ENCODE measurements at places on chromosomes 13 and 19.

DNA sequence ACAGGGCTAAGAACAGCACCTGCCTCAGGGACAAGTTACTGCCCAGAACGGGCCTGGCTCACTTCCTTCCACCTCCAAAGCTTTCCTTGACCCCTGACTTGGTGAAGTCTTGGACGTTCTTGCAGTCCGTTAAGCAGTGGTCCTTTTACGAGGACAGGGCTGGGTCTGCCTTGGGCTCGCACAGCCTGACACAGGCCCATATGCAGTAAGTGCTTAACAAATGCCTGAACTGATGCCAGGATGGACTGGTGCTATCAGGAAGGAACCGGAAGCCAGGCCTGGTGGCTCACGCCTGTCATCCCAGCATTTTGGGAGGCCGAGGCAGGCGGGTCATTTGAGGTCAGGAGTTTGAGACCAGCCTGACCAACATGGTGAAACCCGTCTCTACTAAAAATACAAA, 1.8 kb upstream of the PLK5 start:
- no peak for DNase-seq

GRCh38 chr19:45774765-45775164, 5.7 kb upstream of the SIX5 start:
- no peak for DNase-seq

DNA sequence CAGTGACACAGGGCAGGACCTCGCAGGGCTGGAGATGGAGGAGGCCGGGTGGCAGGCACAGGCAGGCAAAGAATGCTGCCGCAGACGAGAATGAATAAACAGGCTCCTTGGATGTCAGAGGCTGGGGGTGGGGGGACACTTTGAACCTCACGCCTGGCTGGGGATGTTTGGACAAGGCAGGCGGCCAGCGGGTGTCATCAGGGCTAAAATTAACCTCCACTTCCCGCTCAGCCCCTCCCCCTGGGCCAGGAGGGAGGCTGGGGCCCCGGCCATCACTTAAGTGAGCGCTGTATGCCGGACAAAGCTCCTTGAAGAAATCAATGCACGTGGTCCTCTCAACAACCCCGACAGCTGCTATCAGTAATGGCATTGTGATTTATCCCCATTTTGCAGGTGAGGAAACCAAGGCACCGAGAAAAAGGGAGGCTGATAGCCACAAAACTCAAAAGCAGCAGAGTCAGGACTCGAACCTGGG, 10.3 kb upstream of the FUT5 start:
- peak; percentile 62 for DNase-seq

- DNase-seq: no peak
These were observed 40.9 kb downstream of the ATP7B start for GRCh38 chr13:51970349-51970748.

DNA sequence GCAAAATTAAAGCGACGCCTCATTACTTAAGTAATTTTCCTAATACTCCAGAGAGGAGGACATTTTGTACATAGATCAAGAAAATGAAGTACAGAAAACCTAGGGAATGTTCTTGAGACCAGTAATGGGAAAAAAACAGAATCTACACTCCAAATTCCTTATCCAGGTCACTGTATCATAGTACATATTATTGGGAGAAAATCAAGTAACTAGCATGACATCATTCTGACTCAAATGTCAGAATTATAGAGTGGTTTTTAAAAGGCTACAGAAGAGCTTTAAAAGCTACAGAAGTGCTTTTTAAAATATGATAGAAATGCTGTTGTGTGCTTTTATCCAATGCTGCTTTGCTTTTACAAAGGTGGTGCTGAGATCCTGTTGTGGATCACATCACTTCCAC, 86.3 kb upstream of the SLC15A1 start:
- no peak for DNase-seq

DNA sequence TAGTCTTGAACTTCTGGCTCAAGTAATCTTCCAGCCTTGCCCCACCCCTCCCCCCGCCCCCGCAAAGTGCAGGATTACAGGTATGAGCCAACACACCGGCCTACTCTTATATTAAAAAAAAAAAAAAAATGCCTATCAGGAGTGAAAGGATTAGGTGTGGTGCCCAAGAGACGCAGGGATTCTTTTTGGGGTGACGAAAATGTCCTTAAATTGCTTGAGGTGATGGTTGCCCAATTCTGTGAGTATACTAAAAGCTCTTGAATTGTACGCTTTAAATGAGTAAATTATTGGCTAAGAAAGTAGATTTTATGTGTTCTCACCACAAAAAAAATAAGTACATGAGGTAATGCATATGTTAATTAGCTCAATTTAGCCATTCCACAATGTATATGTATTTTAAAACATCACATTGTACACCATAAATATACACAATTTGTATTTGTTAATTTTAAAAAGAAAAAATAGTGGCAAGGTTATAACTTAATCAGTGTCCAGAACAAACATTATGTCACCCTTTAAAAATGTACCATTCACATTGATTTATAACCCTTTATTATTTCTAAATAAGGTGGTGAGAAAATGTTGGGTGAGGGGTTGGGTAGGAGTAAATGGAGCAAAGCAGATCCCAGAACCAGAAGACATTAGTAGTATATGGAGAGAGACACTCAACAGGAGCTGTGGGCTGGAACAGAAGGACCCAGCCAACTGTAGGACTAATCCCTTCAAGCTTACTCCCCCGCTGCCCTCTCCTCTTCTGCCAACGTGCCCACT, 3.9 kb downstream of the IGSF23 start:
- no peak for DNase-seq

DNA sequence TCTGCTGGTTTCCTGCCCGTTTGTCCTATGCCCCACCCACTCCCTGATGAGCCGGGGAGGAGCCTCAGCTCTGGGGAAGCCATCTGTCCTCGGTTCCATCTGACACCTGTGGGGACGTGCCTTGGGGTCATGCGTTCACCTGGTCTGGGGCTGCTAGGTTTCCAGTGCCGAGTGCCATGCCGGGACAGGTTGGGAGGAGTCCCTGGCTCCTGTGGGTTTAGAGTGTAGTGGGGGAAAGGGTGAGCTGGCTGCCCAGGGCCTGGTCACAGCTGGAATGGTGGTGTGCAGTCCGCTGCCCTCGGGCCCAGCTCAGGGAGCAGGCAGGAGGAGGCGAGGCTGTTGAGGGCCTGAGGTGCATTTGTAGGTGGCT, 2.5 kb downstream of the KDM4B start:
- DNase-seq: no peak

- no peak for DNase-seq
These were observed 68.7 kb downstream of the RAP2A start for GRCh38 chr13:97502706-97503105.

DNA sequence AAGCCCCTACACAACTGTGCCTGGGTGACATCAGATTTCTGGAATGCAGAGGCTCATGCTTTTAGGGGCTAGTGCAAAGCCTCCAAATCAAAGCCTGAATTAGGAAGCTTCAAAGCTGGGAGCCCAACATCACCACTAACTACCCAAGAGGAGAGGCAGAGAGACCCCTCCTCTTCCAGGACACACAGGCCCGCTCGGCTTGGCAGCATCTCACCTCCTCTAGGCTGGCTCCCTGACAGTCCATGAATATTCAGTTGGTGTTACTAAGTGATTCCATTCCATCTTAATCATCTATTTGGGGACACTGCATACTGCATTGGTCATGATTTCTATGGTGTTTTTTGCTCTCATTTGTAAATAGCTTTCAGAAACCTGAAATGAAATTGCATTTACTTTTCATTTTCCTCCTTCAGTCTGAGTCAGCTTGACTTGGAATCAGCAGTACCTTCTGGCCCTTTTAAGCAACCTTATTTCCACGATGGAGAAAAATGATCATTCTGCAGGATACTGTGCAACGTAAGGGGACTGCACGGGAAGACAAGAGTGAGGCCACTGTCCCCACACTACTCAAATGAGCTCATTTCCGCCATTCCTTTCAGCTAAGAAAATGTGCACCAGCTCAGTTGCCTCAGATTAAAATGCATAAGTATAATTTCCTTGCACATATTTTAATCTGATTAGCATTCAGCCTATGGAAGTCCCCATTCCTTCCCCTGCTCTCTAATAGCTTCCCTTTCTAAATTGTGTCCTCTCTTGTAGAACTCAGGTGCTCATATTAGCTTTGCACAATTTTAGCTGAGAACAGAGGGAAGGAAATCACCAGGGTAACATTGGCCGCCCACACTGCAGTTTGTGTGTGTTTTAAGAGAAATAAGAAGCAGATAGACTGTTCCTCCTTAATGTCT, 219.9 kb downstream of the RFC3 start:
- DNase-seq: no peak

- no peak for DNase-seq
These were observed 5.7 kb downstream of the C19orf33 start for GRCh38 chr19:38309615-38310278.

DNA sequence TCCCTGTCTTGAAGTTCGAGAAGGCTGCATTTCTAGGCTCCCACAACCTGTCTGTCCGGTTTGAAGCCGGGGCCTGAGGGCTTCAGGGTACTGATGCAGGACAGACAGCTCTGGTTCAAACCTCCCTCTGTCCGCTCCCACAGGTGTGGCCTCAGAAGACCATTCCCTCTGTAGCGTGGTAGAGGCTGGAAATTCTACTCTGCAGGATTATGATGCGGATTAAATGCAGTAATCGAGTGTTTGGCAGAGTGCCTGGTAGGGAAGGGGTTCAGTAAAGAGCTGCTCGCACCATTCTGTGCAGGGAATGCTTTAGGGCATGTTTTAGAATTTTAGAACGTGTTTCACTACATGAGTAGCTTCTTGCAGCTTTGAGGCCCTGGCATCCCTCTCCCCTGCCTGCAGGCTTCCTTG, 30.5 kb downstream of the PPP1R37 start:
- DNase-seq: no peak

DNA sequence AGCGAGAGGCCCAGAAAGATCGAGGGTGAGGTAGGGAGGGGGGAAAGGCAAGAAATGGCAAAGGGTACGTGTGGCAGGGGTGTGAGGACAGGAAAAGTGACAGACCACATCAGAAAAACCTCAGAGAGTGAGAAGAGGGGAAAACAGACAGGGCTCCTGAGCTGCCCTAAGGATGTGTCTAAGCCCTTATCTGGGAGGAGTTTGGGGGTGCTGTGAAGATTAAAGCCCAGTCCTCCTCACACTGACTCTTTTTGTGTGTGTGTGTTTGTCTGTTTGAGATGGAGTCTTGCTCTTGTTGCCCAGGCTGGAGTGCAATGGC, 703 bp upstream of the PTH2 start:
- DNase-seq: no peak

DNA sequence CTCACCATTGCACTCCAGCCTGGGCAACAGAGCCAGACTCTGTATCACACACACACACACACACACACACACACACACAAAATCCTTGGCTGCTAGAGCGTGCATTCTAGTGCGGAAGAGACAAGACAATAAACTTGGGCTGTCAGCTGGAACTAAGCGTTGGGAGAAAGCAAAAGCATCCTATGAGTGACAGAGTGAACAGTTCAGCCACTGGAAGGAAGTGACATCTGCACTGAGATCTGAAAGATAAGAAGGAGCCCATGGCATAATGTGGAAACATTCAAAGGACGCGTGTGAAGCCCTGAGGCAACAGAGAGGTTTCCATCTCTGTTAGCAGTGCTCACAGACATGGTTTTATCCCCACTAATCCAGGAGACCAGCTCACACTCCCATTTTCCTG, 3.5 kb upstream of the SLC1A5 start:
- DNase-seq: no peak

DNA sequence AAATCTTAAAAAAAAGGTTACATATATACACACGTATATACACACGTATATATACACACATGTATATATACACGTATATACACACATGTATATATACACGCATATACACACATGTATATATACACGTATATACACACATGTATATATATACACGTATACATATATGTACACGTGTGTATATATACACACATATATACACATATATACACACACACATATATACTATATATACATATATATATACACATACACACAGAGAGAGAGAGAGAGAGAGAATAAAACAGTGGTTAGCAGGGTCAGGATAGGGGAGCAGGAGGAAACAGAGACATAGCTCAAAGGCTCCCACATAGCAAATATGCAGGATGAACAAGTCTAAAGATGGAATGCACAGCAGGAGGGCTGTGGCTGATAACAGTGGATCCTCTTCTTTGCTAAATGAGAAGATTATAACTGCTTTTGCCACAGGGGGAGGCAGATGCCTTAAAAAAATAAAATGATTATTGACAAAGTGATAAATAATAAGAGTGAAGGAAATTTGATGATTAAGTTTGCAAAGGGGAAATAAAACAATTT, 714.5 kb downstream of the UQCRFS1 start:
- no peak for DNase-seq

DNA sequence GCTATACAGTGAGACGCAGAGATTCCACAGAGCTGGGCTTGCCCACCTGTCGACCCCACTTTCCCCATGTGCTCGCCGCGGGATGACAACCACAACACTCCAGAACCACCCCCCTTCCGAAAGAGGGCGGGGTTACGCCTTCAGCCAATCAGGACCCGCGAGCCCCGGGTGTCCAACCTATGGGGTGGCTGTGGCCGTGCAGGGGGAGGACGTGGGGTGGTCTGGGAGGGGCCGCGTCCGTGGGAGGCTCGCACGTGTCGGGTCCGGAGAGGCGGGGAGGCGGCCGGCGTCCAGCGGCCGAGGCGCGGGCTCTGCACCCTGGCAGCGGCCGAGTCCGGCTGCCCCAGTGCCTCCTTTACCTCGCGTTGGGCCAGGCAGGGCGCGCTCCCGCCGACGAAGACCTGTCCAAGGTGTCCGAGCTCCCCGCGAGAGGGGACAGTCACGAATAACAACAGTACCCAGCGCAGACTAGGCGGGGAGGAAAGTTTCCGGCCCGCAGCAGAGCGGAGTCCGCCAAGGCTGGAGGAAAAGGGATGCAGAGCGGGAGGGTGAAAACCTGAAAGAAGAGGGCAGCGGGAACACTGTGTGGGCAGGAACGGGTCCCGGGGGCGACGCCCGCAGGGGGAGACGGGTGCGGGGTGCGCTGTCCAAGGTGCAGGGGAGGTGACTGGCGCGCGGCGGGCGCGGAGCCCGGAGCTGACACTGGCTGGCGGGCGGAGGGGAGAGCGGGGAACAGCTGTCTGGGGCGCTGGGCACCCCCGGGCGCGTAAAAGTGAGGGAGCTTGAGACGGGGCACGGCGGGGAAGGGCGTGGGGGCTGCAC, 911 bp downstream of the ENOX1 start:
- peak; percentile 18 for DNase-seq

- no peak for DNase-seq
These were observed 4.5 kb upstream of the CADM4 start for GRCh38 chr19:43644181-43644580.

- DNase-seq: no peak
These were observed 29.0 kb upstream of the FFAR2 start for GRCh38 chr19:35419046-35419445.

DNA sequence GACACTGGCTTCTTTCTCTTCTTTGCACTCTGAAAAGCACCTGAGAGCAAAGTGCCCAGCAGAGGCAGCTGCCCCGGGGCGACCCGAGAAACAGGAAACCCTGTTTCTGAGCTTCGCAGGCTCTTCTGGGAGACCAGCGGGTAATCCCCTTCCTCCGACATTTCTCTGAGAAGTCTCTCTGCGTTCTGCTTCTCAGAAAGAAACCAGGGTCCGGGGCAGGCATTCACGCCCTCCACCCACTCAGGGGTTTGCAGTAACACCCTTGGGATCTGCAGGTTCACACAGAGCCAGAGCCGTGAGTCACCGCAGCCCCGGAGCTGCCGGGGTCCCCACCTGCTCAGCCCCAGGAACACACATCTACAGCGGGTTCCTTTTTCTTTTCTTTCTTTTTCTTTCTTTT, 86.0 kb downstream of the GADD45B start:
- no peak for DNase-seq

- no peak for DNase-seq
These were observed 34.5 kb downstream of the HPN start for GRCh38 chr19:35076026-35076370.

GRCh38 chr13:48778610-48779009, 124.9 kb downstream of the CYSLTR2 start:
- DNase-seq: no peak

Data from AG04450 (cell line).